ENCODE measurements at places on chromosomes 5 and 9.

GRCh38 chr9:134993416-134993815 is 75.7 kb upstream of the FCN1 start:
- no peak for DNase-seq

- DNase-seq, result no peak
These were observed 63.0 kb downstream of the PCDH1 start for GRCh38 chr5:141815051-141815795.

GRCh38 chr5:102737161-102737560 is 17.9 kb upstream of the PAM start:
- no peak for DNase-seq

DNA sequence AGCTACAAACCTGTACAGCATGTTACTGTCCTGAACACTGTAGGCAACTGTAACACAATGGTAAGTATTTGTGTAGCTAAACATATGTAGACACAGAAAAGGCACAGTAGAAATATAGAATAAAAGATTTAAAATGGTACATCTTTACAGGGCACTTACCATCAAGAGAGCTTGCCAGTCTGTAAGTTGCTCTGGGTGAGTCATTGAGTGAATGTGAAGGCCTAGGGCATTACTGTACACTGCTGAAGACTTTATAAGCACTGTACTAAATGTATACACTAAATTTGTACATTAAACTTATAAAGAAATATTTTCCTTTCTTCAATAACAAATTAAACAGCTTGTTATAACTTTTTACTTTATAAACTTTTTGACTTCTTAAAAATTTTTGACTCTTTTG is 20.5 kb downstream of the ADRB2 start:
- DNase-seq, result no peak

- DNase-seq, result no peak
These were observed 46.7 kb upstream of the CER1 start for GRCh38 chr9:14769230-14769571.

DNA sequence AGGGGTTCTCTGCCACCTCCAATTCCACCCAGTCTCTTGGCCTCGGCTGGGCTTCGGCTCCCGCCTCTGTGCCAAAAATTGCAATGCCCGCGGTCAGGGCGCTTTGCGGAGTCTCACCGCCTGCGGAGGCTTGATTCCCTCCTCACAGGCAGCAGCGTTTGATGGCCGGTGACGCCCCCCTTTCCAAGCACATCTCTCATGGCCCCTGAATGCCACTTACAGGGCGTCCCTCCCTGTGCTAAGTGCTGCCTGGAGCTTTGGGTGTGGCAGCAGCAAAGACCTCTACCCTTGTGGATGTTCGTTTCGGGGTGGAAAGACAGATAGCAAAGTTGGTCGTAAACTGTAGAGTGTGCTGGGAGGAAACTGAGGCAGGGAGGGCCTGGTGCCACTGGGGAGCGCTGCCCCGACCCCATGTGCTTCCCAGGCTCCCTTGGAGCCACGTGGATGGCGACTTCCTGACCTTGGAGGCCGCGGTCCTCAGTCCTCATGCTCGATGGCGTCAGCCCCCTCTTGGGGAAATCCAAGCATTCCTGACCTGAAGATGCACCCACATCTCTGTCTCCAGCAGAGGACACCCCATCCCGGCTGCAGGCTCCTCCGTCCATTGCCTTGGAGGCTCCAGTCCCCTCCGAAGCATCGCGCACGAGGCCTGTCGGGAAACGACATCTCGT is 249.2 kb upstream of the IRX4 start:
- DNase-seq, result no peak

- DNase-seq, result no peak
These were observed 59.9 kb downstream of the CAVIN4 start for GRCh38 chr9:100637787-100638186.

- no peak for DNase-seq
These were observed 42.1 kb downstream of the DENND1A start for GRCh38 chr9:123887837-123888236.

DNA sequence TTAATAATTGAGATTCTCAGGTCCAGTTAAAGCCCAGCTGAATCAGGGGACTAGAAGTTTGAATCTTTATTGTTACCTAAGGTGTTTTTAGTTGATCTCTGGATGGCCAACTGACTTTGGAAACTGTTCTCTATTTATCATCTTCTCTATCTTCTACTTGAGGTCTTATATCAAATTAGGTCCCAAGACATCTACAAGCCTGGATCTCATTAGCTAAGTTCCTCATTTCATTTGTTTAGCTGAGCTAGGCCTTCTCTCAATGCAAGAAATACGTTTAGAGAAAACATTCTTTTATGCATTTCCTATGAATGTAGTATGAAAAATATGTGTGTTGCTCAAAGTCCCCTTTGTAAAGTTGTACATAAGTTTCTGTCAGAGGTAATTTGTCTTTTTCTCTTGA is 196.6 kb downstream of the PTTG1 start:
- DNase-seq, result no peak

- no peak for DNase-seq
These were observed 31.0 kb upstream of the TENT4A start for GRCh38 chr5:6682239-6682638.

GRCh38 chr9:69719983-69720382 is 39.8 kb downstream of the PTAR1 start:
- no peak for DNase-seq

DNA sequence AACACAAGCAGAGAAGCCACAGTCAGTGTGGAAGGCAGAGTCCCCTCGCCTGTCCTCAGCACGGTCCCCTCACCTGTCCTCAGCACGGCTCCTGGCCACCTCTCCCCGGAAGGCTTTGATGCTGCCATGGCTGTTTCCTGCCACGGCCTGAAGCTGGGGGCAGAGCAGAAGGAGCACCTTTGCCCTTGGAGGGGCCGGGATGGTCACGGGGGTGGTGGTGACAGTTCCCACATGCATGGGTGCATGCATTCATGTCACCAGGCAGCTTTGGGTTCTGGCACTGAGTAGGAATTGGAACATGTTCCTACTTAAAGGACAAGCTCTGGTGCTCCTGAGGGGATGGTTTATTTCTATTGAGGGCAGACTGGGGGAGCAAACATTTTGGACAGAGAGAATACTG is 57.8 kb upstream of the PHYKPL start:
- DNase-seq, result no peak

DNA sequence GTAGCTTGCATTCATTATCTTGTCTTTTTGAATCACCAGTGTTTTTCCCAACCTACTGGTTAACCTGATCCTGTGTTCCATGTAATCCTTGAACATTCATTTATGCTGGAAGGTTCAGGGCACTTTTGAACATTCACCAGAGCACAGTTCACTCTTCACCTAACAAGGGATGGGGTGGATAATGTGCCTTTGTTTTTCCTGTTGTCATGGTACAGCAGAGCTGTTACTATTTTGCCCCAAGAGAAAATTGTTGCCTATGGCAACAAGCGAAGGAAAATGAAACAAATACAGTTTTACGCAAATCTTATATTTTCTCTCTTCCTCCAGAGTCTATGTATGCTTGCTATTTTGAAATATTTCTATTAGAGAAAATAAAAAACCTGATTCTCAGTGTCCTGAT is 60.3 kb upstream of the RIOK2 start:
- DNase-seq, result no peak

DNA sequence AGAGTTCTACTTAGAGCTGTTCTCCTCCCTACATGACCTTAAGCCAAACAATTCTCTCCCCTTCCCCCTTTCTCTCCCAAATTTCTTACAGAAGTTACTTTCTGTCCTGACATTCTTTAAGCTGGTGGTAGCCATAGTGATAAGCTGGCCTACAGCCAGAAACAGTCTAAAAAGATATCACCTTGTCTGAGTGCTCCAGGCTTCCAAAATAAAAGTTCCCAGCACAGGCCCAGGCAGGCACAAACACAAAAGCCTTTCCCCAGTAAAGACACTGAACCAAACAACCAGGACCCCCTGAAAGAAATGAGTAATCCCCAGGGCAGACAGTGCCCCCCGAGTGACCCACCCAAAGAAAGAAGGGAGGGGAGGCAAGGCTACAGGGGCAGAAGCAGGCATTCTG is 19.2 kb downstream of the SIL1 start:
- DNase-seq, result no peak

- no peak for DNase-seq
These were observed 734 bp downstream of the KIF27 start for GRCh38 chr9:83920469-83920926.

DNA sequence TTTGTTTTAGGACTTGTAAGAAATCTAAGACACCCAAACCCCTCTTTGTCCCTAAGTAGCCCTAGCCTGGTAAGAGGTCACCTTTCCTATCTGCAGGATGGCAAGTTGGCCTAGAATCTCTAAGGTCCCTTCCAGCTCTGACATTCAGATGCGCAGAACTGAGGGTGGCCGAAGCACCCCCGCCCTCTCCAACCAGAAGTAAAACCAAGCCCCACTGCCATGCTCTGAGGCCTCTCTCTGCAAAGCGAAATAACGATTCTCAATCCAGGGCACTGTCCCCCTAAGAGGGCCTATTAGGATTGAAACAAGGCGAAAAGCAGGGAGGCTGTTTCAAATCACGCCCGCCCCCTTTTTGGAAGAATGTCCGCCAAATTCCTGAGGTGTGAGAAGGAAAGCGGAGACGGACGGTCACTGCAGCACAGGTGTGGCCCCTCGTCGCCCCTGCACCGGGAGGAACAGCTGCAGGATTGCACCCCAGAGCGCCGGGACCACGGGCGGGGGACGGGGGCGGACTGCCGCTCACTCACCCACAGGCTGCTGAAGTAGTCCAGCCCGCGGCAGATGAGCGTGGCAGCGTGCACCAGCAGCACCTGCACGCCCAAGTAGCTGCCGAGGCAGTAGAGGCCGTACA is 824 bp downstream of the TMEM245 start:
- DNase-seq, result no peak

DNA sequence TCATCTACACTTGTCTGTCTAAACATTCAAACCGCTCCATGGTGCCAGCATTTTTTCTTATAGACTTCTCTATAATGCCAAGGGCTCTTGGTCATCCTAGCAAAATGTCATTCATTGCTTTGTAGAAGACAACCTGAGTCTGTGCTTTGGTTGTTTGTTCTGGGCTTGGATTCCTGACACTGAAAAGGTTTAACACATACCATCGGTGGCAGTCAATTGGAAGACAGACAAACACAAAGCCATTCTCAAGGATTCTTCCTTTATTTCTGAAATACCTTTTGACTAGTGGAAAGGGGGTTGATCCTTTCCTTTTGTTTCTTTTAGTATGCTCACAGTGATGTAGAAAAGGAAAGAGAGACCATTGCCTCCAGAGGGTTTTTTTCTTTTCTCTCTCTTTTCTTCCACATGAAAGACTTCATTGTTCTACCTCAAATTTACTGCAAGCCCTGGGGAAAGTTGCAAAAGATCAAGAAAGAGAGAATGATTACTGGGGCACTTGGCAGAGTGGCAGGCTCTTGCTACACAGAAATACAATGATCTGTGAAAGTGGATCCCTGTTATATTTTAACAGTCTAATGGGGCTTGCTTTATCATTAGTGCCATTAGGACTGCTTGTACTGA is 66.4 kb upstream of the TMC1 start:
- no peak for DNase-seq

DNA sequence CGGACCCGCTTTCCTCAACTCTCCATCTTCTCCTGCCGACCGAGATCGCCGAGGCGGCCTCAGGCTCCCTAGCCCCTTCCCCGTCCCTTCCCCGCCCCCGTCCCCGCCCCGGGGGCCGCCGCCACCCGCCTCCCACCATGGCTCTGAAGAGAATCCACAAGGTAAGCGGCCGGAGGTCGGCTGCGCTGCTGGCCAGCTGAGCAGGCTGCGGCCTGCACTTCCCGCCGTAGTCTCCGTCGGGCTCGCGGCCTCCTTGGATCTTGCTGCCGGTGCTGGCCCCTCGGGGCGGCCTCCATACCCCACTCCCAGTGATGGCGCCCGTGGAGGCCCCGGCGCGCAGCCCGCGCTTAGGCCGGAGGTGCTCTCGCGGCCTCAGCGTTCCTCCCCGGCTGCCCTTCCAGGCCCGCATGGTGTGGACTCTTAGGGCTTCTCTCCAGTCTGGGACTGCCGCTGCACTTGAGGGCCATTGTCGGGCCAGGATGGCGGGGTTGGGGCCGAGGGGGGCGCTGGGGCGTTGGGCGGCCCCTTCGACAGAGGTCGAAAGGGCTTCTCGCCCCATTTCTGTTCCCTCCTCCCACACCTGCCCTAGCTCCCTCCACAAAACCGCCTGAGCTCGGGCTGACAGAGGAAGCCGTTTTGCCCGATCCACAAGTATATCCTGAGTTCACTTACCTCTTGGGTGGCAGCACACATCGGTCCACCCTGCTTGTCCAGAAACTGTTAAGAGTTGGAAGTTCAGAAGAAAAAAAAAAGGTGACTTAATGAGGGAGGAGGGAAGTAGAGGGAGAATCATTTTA is 714 bp downstream of the UBE2D2 start:
- peak; percentile 26 for DNase-seq

DNA sequence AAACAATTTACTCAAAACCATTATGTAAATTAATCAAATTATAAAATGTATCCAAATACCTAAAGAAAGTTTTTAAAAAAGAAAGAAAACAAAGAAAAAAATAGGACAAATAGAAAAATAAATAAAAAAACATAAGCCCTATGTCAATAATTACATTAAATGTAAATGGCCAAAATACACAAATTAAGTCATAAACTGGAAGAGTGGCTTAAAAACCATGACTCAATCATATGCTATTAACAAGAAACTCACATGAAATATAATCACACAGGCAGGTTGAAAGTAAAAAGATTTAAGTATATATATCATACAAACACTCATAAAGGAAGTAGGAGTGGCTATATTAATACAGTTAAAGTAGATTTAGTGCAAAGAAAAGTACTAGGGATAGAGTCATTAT is 95.3 kb downstream of the PRELID2 start:
- DNase-seq, result no peak

DNA sequence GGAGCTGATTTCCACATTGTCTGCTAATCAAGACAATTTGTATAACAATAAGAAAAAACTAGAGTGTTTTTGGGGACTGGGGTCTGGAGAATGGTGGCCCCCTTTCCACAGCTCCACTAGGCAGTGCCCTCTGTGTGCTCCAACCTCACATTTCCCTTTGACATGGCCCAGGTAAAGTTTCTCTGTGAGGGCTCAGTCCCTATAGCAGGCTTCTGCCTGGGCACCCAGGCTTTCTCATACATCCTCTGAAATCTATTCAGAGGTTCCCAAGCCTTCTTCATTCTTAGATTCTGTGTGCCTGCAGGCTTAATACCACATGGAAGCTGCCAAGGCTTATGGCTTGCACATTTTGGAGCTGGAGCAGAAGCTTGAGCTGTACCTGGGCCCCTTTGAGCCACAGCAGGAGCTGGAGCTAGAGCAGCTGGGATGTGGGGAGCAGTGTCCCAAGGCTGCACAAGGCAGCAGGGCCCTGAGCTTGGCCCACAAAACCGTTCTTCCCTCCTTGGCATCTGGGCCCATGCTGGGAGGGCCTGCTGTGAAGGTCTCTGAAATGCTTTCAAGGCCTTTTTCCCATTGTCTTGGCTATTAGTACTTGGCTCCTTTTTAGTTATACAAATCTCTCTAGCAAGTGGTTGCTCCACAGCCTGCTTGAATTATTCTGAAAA is 49.1 kb upstream of the VPS13A start:
- DNase-seq, result no peak

DNA sequence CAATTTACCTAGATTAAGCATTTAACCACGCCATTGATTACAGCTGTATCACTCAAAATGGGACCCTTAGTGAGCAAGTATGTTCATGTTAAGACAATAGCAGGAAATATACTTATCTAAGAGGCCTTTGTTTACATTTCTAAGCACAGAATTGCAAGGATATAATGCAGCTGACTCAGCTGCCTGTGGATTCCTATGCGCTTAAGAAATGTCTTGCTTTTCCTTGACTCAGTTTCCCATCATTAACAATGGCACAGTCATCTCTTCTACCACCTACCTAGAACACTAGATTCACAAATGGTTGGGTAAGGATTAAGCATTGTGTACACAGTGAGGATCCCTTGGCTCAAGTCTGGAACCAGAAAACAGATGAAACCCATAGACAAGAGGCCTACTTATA is 163.8 kb downstream of the TSSK1B start:
- no peak for DNase-seq

GRCh38 chr5:33479311-33479710 is 38.5 kb downstream of the TARS1 start:
- no peak for DNase-seq

All from stimulated activated CD8-positive, alpha-beta memory T cell treated with anti-CD3 and anti-CD28 coated beads, Interleukin-4, amount 100 ng/mL, for 4 hours (primary cell).